ENCODE measurements at places on chromosomes 11 and 22. TPM values are rescaled to one million over a fixed set of nuclear protein-coding genes. Genes with fewer than 3 reads are reported as not detected.

The SCGB1D2 gene
- total RNA-seq = not detected

The TEAD1 gene
- 37.2 TPM for total RNA-seq

The LRRC32 gene
- not detected for total RNA-seq

The OR4D9 gene
- not detected for total RNA-seq

The SYT12 gene
- total RNA-seq = 9.0 TPM

The ZC3H12C gene
- 5.1 TPM for total RNA-seq

The PRRG4 gene
- total RNA-seq = 25.5 TPM

The MUC2 gene
- total RNA-seq = not detected

The CCDC88B gene
- 8.7 TPM for total RNA-seq

The OR8A1 gene
- total RNA-seq = not detected

The CBX6 gene
- total RNA-seq = 12.4 TPM

The MMP7 gene
- total RNA-seq = 1.1 TPM

The GPR152 gene
- total RNA-seq = not detected

The PHETA2 gene
- total RNA-seq = 1.7 TPM

The OR52E2 gene
- not detected for total RNA-seq

The NELL1 gene
- not detected for total RNA-seq

The GLB1L3 gene
- total RNA-seq = 0.42 TPM
